ENCODE measurements at places on chromosomes 2 and 18. TPM values are rescaled to one million over a fixed set of nuclear protein-coding genes. Genes with fewer than 3 reads are reported as not detected.

- H3K36me3 ChIP-seq = no peaks in the 10 kb centered on the region
- peaks cover 26% of the 10 kb centered on the region for H3K4me1 ChIP-seq
- H3K4me3 ChIP-seq = no peak overlapping the region
- H3K27ac ChIP-seq = peak overlapping the region; percentile 18
- peak; percentile 59 for DNase-seq
Measured at GRCh38 chr2:191302459-191303139, 57.4 kb downstream of the MYO1B start.

DNA sequence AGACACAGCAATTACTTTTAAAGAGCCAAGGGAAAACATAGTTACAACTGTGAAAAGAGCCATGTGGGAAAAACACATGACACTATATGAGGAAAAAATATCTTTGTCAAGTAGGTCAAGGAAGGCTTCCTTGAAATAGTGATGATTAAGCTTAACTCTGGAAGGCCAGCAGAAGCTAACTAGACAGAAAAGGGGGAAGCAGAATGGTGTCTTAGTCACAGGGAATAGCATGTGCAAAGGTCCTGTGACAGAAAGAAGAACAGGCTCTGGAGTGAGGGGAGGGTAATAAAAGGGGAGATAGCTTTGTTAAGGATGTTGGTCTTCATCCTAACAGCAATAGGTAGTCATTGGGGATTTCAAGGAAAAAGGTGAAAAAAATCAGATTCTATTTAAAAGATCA lies 64.0 kb downstream of the ARHGAP25 start:
- no peaks in the 10 kb centered on the region for H3K36me3 ChIP-seq
- H3K27me3 ChIP-seq = no peaks in the 10 kb centered on the region

GRCh38 chr2:176118601-176119339 lies 2.2 kb downstream of the HOXD10 start:
- no peak overlapping the region for H3K4me3 ChIP-seq
- no peaks in the 10 kb centered on the region for H3K36me3 ChIP-seq
- H3K27ac ChIP-seq = no peak overlapping the region
- peaks cover 9% of the 10 kb centered on the region for H3K4me1 ChIP-seq

- H3K36me3 ChIP-seq = no peaks in the 10 kb centered on the region
- DNase-seq = peak; percentile 50
- no peak overlapping the region for H3K27ac ChIP-seq
- H3K27me3 ChIP-seq = no peaks in the 10 kb centered on the region
- H3K4me3 ChIP-seq = no peak overlapping the region
Measured at GRCh38 chr2:233976690-233977294, 59.6 kb downstream of the TRPM8 start.

DNA sequence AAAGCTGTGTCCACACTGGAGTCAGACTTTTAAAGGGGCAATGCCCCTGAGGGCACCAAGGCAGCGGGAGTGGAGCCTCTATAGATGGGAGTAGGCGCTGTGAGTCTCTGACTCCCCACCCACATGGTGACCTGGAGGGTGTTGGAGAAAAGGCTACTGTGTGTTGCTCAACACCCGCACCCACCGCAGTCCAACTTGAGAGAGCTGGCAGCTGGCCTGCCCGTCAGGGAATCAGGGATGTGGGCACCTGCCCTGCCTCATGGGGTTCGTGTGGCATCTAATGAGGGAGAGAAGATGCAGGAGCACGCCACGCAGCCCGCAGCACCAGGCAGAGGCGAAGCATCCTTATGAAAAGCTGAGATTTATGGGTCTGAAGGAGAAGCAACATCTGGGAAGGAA lies 84.2 kb downstream of the KLHL29 start:
- DNase-seq = no peak
- no peak overlapping the region for H3K4me3 ChIP-seq
- peaks cover 5% of the 10 kb centered on the region for H3K27me3 ChIP-seq
- H3K27ac ChIP-seq = no peak overlapping the region
- no peaks in the 10 kb centered on the region for H3K4me1 ChIP-seq

Gene ABCG5
- total RNA-seq = not detected

Gene SLC14A1
- not detected for total RNA-seq
